Fibroblast of lung (primary cell): ENCODE measurements at places on chromosomes 2 and 18. TPM values are rescaled to one million over a fixed set of nuclear protein-coding genes. Genes with fewer than 3 reads are reported as not detected.
A peak's percentile ranks its signal among the peaks of the same experiment; 100 is the strongest.

DNA sequence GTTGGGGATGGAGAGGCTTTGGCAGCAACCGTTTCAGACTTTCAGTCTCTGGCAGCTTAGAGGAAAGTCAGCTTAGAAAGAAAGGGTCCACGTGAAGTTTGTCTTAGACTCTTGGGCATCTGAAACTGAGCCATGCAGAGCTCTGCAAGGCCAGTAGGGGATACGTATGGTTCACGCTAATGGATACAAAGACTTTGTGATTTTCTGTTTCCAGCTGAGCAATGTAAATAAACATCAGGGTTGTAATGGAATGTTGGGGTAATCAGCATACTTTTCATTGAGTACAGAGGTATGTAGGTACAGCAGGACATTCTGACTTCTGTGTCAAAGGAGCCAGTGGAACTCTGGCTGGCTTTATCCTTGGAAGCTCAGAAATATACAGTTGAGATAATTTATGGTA, 31.0 kb downstream of the RALB start:
- DNase-seq: peak; percentile 49

Gene CCBE1
- polyA plus RNA-seq: 122 and 178 TPM in 2 replicates

Gene RAPGEF4
- polyA plus RNA-seq: 0.51 and 1.4 TPM in 2 replicates

DNA sequence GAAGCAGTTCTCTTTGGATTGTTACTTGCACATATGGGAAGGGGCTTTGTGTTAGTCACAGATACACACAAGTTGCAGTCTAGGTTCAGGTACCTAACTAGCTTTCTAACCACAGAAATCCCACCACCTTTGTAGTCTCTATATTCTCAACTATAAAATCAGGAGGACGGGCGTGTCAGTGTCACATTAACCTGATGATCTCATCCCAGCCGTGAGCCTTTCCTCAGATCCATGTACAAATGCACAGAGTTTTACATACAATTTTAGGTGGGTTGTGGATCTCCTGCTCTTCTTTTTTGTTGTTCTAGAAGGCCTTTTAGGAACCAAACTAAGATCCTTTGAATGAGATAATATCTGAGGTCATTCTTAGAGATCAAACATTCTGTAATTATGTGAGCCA, 94.0 kb downstream of the ZNF532 start:
- no peak for DNase-seq

- DNase-seq: no peak
These were observed 45.8 kb downstream of the TAF4B start for GRCh38 chr18:26271917-26272549.

Gene ABCG8
- not detected in 2 replicates for polyA plus RNA-seq

DNA sequence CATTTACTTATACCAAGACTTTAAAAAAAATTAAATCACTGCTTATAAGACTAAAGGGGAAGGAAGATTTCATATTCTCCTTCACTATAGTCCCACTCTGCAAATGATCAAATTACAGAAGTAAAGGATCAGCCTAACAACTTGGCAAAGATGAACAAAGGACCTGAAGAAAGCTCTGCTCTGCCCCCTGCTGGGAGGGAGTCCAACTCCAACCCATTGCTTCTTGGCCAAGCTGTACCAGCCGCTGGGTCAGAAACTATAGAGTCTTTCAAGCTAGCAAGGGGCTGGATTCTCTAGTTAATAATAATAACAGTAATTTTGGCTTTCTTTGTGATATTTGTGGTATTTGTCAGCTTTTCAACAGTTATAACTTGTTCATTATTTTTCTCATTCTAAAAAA, 927.0 kb upstream of the CRIM1 start:
- no peak for DNase-seq

Gene LOXHD1
- polyA plus RNA-seq: not detected in 2 replicates

GRCh38 chr2:161990036-161990435, 84.0 kb downstream of the DPP4 start:
- DNase-seq: no peak

DNA sequence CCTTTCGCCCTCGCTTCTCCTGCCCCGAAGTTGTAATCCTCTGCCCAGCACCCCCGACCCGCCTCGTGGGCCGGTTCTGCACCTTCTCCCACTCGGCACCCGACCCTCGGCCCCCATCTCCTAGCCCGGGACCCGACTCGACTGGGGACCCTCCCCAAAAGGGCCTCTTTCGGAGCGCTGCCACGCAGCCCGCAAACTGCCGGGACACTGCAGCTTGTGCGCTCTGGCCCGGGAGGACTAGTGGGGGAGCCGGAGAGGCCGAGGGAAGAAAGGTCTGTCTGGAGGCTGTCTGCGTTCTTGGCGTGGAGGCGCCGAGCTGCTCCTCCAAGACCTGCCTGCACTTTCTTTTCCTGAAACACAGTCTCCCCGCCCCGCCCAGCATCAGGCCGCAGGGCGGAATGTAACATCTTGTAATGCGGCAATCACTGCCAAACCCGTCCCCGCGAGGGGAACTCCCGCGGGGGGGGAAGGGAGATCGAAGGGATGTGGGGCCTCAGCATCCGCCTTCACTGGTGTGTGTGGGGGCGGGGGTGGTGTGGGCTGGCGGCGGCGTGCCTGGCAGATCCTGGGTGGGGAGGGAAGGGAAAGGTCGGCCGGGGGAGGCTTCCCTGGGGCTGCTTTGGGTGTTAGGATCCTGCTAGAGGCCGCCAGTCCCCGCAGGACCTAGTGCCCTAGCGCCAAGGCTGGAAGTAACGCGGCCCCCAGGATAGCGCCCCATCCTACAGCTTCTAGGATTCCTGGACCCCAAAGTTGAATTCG, 7.4 kb downstream of the DLX2 start:
- DNase-seq: peak; percentile 68

DNA sequence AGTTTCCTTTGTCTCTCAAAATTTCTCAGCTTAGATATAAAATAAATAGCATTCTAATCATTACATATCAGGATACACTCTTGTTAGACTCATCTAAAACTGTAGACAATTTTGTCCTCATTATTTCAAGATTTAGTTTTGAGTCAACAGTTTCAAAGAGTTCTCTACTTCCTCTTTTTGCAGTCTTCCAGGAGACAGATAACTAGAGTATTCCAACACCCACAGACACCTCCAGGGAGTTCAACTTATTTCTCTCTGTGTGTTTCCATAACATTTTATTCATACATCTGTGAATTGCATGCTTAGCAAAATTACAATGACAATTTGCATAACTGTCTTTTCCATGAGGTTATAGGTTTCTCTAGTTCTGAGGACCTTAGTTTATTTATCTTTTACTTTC, 166.6 kb upstream of the HNMT start:
- no peak for DNase-seq

DNA sequence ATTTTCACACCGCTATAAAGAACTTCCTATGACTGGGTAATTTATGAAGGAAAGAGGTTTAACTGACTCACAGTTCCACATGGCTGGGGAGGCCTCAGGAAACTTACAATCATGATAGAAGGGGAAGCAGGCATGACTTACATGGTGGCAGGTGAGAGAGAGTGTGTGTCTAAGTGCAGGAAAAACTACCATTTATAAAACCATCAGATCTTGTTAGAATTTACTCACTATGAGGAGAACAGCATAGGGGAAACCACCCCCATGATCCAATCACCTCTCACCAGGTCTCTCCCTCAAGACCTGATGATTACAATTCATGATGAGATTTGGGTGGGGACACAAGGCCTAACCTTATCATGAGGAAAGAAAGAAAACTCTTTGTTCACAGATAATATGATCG, 174.6 kb downstream of the SRBD1 start:
- no peak for DNase-seq

DNA sequence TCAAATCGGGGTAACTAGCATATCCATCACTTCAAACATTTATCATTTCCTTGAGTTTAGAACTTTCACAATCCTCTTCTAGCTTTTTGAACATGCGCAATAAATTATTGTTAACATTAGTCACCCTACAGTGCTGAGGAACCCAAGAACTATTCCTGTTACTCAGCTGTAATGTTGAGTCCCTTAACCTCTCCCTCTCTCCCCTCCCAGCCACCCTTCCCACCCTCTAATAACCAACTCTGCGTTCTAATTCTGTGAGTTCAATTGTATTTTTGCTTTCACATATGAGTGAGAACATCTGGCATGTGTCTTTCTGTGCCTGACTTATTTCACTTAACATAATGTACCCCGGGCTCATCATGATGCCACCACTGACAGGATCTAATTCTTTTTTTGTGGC, 78.6 kb upstream of the RANBP2 start:
- DNase-seq: peak; percentile 92

DNA sequence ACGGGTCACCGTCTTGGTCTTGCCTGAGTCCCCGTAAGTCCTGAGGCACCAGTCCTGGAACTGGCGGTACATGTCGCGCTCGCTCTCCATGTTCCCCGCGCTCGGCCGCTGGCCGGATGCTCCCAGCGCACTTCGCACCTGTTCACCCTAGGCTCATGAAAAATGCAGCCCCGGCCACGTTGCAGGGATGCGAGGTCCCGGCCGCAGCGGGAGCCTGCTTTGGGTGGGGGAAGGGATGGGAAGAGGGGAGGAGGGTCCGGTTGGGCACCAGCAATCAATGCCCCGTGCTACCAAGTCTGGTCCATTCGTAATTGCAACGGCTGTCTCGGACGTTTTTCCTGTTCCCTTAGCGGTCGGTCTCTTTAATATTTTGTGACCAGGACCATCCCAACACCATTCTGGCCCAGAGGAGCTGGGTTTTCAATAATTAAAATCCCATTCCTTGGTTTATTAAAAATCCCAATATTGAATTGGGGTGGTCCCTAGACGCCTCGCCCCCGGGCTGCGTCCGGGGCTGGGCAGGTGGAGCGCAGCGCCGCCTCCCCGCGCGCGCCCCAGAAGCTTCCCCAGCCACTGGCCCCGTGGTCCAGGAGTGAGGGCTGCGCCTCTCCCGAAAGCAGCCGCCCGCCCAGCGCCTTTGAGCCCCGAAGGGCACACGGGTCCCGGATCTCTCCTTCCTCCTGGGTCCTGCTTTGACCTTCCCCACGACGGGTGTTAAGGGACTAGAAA, 1.4 kb downstream of the NOL4 start:
- DNase-seq: no peak

- DNase-seq: peak; percentile 78
These were observed 28.8 kb downstream of the SH3BP4 start for GRCh38 chr2:234980451-234981187.

- no peak for DNase-seq
These were observed 213.9 kb upstream of the SALL3 start for GRCh38 chr18:78765637-78766281.

Gene PLGLB2
- polyA plus RNA-seq: 1.1 and 1.9 TPM in 2 replicates

Gene TUBB8B
- polyA plus RNA-seq: 0.11 TPM in 1 of 2 replicates, not detected in the other

GRCh38 chr2:14633061-14633460, 544 bp downstream of the LRATD1 start:
- no peak for DNase-seq

GRCh38 chr2:215958257-215958656, 55.1 kb downstream of the MREG start:
- DNase-seq: no peak

GRCh38 chr2:41294331-41294730, 753.5 kb upstream of the PKDCC start:
- DNase-seq: no peak

Gene SDC1
- 14.6 and 45.5 TPM in 2 replicates for polyA plus RNA-seq

- DNase-seq: peak; percentile 33
These were observed 81.5 kb downstream of the EFEMP1 start for GRCh38 chr2:55842046-55842445.

GRCh38 chr2:190711069-190711468, 62.2 kb downstream of the NAB1 start:
- DNase-seq: no peak

- no peak for DNase-seq
These were observed 433.7 kb upstream of the MYT1L start for GRCh38 chr2:2764739-2765138.

- DNase-seq: peak; percentile 15
These were observed 28.8 kb downstream of the GLI2 start for GRCh38 chr2:120764492-120764891.

Gene DSC2
- polyA plus RNA-seq: not detected in 2 replicates

Gene SCN2A
- 0.76 and 0.77 TPM in 2 replicates for polyA plus RNA-seq

- DNase-seq: no peak
These were observed 24.2 kb upstream of the EFEMP1 start for GRCh38 chr2:55947752-55948151.

Gene TMEM163
- 0.03 TPM in 1 of 2 replicates, not detected in the other for polyA plus RNA-seq

Gene MBOAT2
- polyA plus RNA-seq: 44.8 and 68.3 TPM in 2 replicates

DNA sequence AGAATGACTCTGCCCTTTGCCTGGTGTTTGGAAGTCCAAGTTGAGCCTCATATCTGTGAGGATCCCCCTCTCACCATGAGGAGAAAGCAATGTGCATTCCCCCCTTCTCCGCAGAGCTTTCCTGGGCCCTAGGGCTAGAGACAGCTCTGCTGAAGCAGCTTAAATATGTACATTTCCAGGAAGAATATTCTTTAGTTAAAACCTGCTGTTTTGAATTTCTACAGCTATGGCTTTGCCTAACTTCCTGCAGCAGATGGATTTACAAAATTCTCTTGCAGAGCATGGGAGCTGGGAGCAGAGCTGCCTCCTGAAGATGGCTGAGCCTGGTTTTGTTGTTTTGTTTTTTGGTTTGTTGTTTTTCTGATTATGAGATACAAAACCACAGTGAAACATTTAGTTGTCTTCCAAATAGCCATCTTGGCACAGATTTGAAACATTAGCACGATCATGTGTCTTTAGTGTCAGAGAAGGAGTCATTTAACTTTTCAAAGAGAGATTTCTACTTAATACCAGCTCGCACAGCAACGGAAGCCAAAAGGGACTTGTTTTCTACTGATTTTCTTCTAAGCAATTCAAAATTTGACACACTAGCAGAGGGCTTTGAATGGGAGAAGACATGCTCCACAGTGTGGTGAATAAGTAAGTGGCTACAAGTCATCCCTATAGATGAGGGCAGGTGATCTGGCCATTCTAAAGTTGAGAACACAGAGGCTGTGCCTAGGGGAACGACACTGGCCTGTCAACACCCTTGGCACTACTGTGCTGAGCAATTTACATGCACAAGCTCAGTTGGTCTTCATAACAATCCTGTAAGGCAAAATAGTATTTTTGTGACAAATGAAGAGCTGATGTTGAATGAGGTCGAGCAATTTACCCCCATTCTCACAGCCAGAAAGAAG, 222.6 kb downstream of the MREG start:
- no peak for DNase-seq

- no peak for DNase-seq
These were observed 384.5 kb downstream of the NBAS start for GRCh38 chr2:15176604-15177003.

- no peak for DNase-seq
These were observed 160.6 kb upstream of the NOL4 start for GRCh38 chr18:34385311-34385710.

DNA sequence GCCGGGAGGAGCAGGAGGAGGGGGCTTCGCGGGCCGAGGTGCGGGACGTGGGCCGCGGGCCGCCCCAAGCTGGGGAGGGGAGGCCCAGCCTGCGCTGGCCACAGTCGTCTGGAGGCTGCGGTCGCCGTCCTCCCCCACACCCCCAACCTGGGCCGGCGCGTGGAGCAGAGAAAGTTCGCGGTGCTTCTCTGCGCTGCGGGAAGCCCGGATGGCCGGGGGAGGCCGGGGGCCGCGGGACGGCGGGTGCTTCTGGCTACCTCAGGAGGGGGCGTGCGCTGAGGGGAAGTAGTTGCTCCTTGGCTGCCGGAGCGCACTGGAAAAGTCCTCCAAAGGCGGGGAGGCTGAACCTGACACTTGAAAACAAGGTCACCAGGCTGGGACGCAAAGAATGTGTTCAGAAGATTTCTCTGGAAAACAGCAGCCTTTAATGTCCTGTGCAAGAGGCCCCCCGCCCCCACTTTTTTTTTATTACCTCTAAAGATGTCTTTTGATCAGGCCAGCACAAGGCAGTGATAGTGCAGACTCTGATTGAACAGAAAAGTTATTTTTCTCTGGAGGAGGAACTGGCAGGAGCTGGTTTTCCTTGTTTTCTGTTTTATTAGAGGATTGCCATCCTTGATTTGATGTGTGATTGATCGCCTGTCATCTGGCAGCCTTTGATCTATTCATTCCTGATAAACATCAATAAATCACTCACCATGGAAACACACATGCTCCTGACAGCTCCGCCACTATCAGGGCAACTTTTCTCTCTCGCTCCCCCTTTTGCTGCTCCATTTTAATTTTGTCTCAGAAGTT, 1.6 kb downstream of the TSHZ1 start:
- peak; percentile 54 for DNase-seq

Gene LRRC30
- not detected in 2 replicates for polyA plus RNA-seq

Gene NCL
- polyA plus RNA-seq: 73.5 and 122 TPM in 2 replicates
